ENCODE measurements at places on chromosomes 2 and 18.

DNA sequence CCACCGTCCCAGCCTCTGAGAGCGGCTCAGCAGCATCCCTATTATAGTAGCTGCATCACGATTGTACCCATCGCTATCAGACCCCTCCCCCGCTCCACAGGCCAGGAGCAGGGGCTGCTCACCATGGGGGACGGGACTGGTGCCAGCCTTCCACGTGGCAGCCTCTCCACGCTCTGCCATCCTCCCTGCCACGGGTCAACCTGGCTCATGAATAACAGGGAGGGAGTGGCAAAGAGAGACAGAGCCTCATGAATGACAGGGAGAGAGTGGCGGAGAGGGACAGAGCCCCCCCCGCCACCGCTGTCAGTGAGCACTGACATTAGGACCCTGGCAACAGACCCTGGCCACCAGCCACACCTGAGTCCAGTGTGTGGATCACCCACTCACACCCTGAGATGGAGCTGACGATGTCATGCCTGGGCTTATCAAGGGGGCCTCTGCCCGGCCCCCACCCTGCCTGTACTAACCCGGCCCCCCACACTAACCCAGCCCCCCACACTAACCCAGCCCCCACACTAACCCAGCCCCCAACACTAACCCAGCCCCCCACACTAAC is 16.9 kb downstream of the CROCC2 start:
- no peak for DNase-seq

GRCh38 chr2:210713122-210713521 is 156.7 kb downstream of the CPS1 start:
- DNase-seq: no peak

GRCh38 chr2:143219266-143219665 is 90.0 kb downstream of the ARHGAP15 start:
- DNase-seq: no peak

DNA sequence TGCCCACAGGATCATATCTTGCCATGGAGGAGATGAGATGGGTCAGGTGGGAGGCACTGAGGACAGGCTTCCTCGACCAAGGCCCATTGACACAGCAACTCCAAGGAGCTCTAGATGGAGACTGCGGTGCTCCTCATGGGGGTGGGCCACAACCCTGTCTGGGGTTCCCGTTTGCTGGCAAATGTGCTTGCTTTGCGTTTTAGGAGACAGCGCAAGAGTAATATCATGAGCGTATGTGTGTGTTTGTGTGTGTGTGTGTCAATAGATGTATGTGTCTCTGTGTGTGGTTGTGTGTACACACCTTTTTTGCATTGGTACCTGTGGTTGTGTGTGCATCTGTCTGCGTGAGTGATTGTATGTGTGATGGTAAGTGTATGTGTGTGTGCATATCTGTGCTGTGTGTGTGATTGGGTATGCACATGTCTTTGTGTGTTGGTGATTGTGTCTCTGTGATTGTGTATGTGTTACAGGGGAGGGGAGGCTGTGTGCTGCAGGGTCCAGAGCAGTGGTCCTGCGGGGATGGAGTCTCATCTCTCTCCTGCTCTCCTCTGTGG is 4.4 kb downstream of the FBLN7 start:
- DNase-seq: no peak

DNA sequence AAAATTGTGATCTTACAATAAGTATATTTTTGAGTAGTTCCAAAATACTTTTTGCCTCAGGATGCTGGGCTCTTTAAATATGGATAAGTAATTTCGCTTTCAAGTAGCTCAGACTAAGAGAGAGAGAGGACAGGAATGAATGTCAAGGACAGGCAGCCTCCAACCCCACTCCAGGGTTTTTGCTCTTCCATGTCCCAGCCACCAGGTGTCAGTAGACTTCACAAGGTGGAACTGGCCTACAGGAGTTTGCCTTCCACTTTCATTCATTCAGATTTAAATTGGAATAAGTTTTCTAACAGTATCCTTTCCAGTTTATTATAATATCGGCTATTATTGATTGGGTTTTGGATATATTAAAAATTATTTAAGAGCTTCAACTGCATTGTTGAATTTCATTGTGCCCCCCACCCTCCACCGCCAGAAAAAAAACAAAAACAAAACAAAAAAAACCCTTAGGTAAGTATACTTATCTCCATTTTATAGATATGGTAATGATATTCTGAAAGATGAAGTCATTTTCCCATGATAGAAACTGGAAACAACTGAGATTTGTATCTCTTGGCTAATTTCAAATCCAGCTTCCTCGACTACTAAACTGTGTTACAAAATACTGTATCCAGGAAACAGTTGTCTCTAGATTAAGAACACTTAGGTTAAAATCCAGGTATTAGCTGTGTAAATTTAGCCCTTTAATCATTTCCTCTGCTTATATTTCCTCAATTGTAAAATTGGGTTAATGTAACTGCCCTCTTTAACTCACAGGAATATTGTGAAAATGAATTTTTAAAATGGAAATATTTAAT is 793.1 kb downstream of the ERBB4 start:
- no peak for DNase-seq

DNA sequence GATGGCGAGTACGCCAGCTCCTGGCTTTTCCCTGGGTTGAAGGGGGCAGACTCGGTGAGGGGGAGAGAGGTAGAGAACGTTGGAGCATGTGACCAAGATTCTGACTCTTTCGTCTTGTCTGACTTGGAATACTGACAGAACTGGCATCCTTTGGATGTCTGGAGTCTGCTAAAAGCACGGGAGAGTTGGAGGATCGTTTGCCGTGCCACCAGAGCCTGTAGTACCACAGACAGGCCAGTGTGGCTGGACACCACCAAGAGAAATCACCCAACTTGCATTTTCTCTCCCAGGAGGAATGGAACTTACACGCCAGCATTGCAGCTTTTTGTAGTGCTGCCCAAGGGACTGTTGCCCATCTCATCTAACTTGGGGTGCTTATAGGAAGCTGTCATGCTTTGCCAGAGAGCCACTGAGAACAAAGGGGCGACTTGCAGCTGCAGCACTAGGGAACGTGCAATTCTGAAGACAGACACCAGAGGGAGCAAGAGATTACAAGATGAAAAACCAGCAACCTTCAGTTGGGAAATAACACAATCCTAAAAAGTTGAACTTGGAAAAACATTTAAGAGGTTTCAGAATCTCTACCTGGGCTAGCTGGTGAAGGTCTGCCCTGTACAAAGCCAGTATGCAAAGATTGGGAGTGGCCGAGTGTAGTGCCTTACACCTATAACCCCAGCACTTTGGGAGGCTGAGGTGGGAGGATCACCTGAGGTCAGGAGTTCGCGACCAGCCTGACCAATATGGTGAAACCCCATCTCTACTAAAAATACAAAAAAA is 24.1 kb downstream of the PSMG2 start:
- peak; percentile 7 for DNase-seq

DNA sequence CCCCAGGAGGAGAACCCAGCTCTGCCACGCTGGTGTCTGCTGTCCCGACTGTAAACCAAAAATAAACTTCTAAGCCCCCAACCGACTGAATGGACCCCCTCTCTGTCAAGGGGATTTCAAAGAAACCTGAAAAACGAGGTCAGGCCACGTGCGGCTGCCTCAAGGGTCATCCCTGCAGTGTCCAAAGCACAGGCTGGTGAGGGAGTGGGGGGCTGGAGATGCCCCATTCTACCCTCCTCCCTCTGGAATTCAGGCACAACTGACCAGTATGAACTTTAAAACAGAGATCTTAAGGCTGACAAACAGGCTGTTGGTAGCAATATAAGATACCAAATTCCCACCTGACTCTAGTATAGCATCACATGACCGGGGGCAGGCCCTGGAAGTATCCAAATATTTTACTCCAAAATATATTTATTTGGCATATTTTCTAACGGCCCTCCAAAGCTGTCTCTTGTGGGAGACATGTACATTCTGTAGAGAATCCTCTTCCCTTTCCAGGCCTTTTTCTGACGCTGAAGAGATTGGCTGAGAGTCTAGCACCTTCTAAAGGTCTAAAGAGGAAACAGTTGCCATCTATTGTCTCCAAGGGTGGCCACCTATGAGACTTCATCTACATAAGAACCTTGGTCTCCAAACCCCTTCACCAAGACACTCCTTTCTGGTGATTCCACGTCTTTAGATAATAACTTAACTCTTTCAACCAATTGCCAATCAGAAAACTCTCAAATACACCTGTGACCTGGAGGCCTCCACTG is 40.4 kb upstream of the CTDP1 start:
- DNase-seq: no peak

DNA sequence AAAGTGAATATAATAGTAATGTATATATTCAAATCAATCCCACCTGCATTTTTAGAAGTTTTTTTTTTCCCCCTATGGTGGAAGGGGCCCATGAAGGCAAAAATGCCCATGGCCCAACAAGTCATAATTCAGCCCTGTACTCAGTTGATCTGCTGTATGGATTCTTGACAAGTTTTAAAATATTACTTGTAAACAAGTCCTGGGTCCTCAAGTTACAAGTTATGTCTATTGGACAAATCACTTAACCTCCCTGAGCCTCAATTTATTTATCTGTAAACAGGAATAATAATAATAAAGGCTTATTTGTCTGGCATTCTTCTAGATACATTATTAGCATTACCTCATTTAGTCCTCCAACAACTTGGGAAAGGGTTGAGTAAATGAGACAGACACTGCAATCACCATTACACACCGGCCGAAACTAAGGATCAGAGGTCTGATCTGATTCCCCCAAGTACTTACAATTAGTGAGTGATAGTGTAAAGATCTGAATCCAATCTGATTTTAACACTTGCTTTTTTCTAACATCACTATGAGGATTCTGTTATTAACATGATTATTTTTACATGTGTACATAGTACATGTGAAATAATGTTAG is 66.1 kb downstream of the PDE1A start:
- no peak for DNase-seq

GRCh38 chr2:3151153-3151918 is 226.3 kb downstream of the EIPR1 start:
- no peak for DNase-seq

Data from T-helper 22 cell (primary cell).